Activated naive CD8-positive, alpha-beta T cell treated with anti-CD3 and anti-CD28 coated beads, Interleukin-2, amount 50 U/mL, for 24 hours (primary cell): ENCODE measurements at places on chromosomes 7 and 10.

- no peak for DNase-seq
These were observed 202.8 kb upstream of the MKLN1 start for GRCh38 chr7:131124867-131125266.

DNA sequence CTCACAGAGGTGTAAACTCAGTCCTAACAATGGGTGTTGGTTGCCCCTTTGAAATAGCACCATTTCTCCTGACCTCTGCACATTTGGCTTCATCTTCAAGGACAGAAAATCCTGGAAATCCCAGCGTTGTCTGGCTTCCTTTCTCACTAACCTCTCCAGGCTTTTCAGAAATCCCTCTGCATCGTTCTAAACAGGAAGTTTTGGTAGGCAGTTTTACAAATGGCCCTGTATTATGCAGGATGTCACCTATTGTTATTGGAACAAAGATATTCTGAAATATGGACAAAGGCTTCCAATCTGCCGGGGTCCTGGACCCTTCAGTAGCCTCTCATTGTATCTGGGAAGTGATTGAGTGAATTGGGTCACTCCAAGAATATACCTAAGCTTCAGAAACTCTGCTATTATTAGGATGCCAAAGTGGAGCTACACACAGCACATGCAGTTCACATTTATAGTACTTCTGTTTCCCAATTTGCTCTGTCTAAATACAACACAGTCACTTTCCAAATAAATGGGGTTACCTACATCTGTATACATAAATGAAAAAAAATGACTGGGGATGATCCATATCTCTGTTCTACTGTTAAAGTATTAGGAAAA is 134.8 kb upstream of the KLF6 start:
- DNase-seq, result no peak

- no peak for DNase-seq
These were observed 264.4 kb downstream of the SKAP2 start for GRCh38 chr7:26599982-26600381.

- DNase-seq, result peak; percentile 14
These were observed 770 bp downstream of the PLXNA4 start for GRCh38 chr7:132575419-132575981.

GRCh38 chr7:26705567-26705966 is 158.8 kb downstream of the SKAP2 start:
- DNase-seq, result no peak

GRCh38 chr7:137304165-137304564 is 39.4 kb downstream of the PTN start:
- DNase-seq, result no peak

GRCh38 chr7:69208848-69209247 is 389.4 kb upstream of the AUTS2 start:
- DNase-seq, result no peak

DNA sequence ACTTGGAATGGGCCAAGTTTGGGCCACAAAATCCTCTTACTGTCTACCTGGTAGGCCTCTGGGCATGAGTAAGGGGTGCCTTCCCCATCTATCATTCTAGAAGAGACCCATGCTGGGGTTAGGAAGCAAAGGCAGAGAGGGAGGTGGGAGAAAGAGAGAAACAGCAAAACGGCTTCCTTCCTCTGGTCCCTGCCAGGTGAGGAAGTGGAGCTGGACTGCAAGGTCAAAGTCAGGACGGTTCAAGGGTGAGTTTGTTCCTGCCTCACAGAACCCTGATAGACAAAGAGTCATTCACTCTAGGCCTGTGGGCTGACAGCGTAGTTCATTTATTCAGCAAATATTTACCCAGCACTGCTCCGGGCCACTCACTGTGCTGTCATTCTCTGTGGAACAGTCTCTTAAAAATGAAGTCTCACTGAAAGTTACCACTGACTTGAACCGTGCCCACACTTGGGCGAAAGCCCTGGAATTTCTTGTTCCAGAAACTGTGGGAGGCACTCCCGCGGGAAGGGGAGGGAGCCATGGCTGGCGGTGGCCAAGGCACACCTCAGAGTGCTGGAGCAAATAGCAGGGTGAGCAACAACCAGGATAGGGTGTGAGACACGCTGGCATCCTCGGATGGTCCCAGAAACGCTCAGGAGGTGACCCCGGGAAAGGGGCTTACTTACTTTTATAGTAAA is 26.2 kb upstream of the ECHDC3 start:
- DNase-seq, result no peak

DNA sequence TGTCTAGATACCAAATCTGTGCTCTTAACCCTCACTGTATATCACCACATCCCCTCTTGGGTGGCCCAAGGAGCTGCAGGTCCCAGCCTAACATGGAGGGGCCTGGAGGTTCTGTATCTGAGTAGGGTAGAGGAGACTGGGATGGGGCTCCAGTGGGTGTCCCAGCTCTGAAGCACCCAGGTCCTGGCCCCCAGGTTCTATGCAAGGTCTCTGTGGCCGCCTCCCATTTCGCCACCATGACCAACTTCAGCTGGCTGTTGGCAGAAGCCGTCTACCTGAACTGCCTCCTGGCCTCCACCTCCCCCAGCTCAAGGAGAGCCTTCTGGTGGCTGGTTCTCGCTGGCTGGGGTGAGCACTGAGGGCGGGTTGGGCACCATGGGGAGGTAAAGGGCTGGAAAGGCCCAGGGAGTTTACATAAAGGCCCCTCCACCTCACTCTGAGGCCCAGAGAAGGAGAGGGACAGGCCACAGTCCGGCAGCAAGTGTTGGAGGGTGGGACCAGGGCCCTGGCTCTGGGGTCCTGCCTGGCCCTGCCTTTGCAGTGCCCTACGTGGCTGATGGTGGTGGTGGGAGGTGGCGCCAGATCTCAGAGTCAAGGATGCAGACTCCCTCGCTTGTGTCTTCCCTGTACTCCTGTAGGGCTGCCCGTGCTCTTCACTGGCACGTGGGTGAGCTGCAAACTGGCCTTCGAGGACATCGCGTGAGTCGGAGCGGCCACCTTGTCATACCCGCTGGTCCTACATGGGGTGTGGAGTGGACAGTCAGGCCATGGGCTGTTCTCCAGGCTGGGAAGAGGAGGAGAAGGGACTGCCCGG is 10.2 kb downstream of the GHRHR start:
- no peak for DNase-seq

- no peak for DNase-seq
These were observed 443.2 kb upstream of the SEMA3A start for GRCh38 chr7:84637568-84638338.

DNA sequence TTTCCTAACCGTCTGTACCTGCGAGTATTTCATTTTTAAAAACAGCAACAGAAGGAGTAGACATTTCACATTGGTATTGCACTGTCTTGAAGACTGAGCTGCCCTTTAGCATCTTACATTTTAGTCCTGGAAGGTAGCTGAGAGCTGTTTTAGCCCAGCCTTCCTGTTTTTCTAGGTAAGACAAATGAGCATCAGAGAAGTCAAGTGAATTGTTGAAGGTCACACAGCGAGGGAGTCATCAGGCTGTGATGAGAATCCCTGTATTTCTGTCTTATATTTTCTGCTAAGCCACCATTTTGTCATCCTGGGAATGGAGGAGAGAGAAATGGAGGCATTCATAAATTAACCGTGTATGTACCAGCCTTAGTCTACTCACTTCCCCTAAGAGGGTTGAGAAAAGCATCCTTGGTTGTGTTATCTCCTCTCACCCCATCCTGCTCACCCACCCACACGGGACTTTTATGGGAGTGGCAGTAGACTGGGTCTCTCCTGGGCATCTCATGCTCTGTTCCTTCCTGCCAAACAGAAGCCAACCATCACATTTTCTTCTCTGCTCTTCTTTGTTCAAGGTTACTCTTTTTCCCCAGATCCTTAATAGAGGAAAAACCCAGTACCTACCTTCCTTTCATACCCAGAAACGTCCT is 8.5 kb downstream of the RBM20 start:
- no peak for DNase-seq

DNA sequence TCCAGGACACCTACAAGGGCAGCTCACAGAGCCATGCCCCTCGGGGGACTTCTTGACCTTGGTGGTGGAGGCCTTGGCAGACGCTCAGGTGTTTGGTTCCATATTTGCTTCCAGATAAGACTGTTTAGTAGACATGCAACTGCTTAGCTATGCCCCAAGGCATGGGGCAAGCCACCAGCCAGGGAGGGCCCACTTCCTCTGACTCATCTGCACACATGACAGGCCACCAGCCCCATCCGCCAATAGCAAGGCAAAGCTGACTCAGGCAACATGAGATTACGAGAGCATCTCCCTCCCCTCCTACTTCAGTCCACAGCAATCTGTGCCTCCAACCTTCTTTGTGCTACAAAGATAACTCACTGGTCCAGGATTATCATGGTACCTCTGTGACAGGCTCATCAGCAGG is 54.9 kb downstream of the KCNMA1 start:
- peak; percentile 8 for DNase-seq

GRCh38 chr7:7799138-7799537 is 80.7 kb upstream of the RPA3 start:
- no peak for DNase-seq

DNA sequence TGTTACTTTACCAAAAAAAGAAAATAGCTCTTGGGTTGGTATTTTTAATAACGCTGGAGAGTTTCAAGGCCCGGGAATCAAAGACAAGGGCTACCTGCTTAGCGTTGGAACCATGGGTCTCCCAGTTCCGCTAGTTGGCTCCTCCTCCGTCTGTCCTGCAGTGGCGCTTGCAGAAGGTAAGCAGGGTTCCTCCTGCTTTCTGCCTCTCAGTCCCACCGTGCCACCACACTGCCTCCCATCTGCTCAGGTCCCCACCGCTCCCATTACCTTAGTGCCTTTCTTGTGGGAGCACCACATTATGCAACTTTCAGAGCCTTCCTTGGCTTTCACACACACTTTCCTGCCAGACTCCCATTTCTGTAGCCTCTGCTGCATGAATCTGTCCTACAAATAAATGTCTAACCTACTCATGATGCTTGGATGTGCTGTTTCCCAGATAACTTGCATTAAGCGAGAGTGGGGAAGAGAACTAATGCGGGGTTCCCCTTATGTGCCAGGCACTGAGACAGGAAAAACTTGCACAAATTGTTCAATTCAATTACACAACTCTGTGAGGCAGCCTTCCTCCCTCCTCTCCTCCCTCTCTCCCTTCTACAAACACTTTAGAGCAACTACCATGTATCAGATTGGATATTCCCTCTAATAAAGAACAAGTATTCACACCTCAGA is 124.5 kb downstream of the AOAH start:
- DNase-seq, result no peak

GRCh38 chr7:97006055-97006815 is 882 bp downstream of the DLX6 start:
- DNase-seq, result peak; percentile 34

DNA sequence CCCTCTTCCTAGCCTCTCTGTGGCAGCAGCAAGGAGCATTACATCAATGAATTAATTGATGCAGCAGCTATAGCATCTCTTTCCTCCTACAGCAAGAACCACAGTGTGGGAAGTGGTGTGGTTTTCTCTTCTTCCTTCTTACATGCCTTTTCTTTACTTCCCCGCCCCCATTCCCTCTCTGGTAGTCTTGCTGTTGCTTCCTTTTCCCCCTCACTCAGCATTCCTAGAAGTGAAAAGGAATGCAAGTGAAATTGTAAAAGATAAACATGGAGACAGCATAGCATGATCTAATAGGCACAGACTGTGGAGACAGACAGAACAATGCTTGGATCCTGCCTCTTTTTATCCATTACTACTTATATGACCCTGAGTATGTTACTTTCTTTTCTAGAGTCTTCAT is 370.5 kb upstream of the BMPER start:
- DNase-seq, result no peak

DNA sequence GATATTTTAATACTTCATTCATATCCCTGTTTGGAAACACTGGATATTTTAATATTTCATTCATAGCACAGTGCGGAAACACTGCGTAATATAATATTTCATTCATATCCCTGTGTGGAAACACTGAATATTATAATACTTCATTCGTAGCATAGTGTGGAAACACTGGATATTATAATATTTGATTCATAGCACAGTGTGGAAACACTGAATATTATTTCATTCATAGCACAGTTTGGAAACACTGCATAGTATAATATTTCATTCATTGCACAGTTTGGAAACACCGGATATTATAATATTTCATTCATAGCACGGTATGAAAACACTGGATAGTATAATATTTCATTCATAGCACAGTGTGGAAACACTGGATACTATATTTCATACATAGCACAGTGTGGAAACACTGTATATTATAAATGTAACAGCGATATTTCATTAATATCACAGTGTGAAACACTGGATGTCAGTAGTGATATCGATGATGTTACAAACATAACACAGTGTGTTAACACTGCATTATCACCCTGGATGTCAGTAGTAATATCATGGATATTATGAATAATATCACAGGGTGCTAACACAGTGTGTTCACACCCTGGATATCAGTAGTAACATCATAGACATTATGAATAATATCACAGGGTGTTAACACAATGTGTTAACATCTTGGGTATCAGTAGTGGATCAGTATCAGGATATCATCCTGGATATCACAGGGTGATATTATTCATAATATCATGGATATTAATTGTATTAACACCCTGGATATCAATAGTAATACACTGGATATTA is 2.9 kb upstream of the TMEM225B start:
- DNase-seq, result no peak

DNA sequence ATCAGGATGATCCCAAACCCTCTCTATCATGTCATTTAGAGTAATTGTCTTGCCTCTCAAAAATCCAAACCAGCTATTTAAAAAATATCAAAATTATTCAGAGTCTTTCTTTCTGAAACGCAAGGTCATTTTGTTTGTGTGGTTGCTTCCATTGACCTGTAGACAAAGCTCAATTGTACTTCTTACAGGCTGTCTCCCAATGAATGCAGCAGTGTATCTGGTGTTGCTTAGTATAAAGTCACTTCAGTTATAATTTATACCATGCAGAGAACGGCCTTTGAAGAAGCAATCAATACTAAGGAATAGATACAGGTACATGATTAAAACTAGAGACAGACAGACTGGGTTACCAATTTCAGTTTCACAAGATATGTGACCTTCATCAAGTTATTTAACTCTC is 80.9 kb downstream of the DOCK4 start:
- no peak for DNase-seq

- no peak for DNase-seq
These were observed 468.9 kb downstream of the DNAJB6 start for GRCh38 chr7:157805713-157806112.

- no peak for DNase-seq
These were observed 53.9 kb downstream of the VCL start for GRCh38 chr10:74051736-74052342.

DNA sequence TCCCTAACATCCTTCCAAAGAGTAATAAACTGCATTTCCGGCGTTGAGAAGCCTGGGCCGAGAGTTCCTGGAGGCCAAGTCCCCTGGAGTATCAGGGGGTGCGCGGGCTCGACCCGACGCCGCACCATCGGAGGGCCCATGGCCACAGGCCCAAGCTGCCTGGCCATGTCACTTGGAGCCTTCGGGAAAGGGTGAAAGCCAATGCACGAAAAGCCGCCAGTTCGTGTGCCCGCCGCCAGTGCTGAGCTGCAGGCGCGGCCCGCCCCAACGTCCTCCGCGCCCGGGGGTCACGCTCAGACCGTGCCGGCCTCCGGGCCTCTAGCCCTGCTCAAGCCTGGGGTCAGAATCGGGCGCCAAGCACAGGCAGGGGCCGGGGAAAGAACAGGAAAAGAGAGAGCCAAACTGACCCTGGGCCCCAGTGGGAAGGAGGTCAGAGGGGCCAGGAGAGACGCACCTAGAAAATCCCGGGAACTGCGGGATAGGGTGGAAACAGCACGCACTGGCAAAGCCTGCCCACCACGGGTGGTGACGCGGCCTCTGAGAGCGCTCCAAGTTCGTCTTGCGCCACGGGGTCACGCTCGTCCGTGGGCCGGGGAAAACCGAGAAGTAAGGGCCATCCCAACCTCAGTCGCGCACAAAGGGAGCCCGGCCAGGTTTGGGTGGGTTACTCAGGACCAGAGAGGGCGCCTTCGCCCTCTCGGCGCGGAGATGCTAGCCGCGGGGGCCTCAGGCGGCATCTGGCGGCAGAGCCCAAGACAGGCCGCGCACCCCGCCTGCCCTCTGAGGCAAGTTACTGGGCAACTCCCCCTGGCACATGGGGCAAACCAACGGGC is 4.2 kb upstream of the EBF3 start:
- DNase-seq, result no peak
